NCI-H748 treated with DMSO at 0.1 percent for 48 hours (cell line): ENCODE measurements at places on chromosomes 5 and 9.
A peak's percentile ranks its signal among the peaks of the same experiment; 100 is the strongest.

DNA sequence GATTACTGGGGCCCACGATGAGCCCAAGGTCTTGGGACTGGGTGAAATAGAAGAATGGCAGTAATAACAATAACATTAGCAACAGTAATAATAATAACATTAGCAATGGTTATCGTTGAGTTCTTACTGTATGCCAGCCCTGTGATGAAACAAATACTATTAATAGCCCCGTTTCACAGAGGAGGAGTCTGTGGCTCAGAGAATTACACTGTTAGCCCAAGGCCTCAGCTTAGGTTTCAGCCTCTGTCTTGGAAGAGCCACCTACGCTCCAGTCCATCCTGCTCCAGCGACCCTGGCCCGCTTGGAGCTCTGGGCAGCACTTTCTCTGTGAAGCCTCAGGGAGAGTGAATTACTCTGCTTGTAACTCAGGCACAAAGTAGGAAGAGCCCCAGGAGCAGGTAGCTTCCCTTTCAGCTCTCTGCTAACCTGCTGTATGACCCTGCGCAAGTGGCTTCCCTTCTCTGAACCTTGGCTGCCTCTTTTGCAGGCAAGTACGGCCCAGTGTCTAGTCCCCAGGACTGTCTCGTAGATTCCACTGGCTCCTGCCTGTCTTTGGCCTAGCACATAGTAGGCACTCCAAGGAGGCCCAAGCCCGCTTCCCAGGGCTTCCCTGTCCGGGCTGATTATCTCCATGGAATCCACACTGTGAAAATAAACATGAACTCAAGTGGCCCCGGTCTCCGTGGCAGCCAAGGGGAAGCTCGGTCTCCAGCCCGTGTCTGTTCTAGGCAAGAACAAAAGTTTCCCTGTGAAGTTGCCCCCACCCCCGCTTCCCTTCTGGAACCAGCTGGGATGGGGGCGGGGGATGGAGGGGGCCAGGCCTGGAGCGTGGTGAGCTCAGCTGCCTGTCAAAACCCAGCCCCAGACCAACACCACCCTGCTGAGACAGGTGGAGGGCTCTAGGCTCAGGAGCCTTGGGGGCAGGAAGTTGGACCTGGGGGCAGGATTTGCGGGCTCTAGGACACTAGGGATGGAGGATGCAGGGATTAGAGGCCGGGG, 26.2 kb upstream of the LMX1B start:
- no peak for DNase-seq

DNA sequence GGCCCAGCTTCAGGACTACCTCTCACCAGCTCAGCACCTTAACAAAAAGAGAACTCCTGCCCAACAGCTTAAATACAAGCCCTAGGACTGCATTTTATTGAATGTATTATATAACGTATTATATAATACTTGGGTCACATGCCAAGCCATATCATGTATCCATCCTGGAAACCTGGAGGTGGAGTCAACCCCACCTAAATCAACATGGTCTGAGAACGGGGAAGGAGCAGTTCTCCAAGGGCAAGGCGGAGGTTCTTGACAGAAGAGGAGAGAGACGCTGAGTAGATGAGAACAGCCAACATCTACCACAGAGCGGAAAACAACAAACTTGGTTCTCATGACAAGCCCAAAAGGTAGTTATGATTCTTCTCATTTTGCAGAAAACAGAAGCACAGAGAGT, 163.4 kb downstream of the FGF18 start:
- DNase-seq = no peak

- DNase-seq = no peak
Measured at GRCh38 chr9:84738353-84738752, 68.8 kb downstream of the NTRK2 start.

DNA sequence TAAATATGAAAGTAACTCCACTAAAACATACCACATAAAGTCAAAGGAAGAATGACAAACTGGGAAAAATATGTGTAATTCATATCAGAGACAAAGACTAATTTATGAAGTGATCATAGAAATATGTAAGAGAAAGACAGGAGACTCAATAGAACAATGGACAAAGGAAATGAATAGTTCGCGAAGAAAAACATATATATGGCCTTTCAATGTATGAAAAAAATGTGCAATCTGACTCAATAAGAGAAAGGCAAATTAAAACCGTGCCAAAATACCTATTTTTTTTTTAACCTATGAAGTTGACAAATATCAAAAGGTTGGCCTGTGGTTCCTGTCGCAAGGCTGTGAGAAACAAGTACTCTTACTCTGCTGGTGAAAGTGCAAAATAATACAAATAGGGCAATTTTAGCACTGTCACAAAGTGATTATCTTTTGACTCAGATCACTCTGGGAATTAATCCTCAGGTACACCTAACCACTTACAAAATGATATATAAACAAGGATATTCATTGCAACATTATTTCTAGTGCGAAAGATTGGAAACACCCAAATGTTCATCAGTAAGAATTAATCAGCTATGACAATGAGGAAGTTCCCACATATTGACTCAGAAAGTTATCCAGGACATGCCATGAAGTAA, 3.7 kb downstream of the C9 start:
- no peak for DNase-seq

DNA sequence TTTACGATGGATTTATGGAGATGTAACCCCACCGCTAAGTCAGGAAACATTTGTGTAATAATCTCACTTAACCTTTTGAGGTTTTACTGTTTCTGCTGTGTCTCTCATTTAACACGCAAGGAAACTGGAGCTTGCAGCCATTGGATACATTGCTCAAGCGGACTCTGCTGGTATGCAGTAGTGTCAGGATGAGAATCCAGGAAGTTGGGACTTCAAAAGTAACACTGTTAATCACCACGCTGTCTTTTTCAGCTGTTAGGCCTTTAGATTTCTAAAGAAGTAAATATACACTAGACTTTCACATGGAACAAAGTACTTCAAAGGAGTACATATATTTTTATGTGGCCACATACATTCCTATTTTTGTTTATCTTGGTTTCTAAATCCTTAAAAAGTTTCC, 114.7 kb downstream of the LPAR1 start:
- DNase-seq = no peak

GRCh38 chr5:84381502-84382362, 2.9 kb downstream of the EDIL3 start:
- DNase-seq = peak; percentile 26

DNA sequence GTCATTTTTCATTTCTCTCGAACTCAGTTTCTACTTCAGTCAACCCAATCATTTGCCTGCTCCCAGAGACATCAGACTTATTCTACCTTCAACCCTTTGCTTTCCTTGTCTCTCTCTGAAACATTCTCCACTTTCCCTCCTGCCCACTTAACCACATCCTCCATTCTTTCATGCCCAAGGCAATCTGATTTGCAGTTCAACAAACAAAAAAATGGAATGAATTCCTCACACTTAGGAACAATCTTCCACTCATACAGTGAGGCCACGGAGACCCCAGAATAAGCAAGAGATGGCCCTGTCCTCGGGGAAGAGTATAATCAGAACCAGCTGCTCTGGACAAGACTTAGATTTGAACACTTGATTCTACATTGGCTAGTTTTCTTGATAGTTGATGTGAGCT, 180.5 kb downstream of the RFK start:
- DNase-seq = no peak

- DNase-seq = no peak
Measured at GRCh38 chr9:127557466-127557869, 54.6 kb upstream of the STXBP1 start.

- DNase-seq = no peak
Measured at GRCh38 chr5:67178085-67178484, 18.5 kb downstream of the CD180 start.
